ENCODE measurements at places on chromosomes 1 and 21.

- DNase-seq = no peak
These were observed 44.8 kb upstream of the POU2F1 start for GRCh38 chr1:167175901-167176300.

DNA sequence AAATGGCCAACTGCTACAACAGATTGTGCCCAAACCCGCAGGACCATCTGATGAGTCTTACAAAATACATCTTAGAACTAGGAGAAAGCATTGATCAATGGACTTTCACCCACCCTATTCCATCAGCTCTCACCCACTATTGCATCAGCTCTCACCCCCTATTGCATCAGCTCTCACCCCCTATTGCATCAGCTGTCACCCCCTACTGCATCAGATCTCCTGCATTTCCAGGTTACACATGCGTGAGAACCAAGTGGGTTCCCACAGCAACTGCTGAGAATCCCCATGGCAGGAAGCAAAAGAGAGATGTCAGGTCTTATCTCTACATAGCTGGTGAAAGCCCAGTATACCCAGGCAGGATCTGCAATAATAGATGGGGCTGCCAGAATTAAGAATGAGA is 533.5 kb downstream of the LTN1 start:
- DNase-seq = no peak

- no peak for DNase-seq
These were observed 31.4 kb downstream of the SZRD1 start for GRCh38 chr1:16398371-16398953.

- no peak for DNase-seq
These were observed 107.7 kb downstream of the PDE9A start for GRCh38 chr21:42760951-42761751.

DNA sequence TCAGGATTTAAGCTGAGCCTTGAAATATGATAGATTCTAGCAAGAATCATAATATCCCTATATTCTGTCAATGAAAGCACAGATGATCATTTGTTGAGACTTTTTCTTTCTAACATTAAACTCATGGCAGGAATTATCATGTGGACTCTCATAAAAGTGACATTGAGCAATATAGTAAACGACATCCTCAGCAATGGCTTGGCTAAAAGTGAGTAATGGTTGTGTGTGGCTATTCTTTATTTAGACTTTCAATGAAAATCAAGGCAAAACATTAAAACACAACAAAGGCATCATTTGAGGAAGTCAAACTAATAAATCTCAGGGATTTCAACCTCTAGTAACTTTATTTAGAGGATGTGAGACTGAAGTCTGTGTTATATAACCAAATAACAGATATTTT is 257.8 kb upstream of the ADGRL4 start:
- no peak for DNase-seq

Measured in stimulated activated CD4-positive, alpha-beta T cell treated with anti-CD3 and anti-CD28 coated beads, Interleukin-15, amount 100 ng/mL, for 24 hours (primary cell).